ENCODE measurements at places on chromosomes 1 and 21. TPM values are rescaled to one million over a fixed set of nuclear protein-coding genes. Genes with fewer than 3 reads are reported as not detected.

GRCh38 chr1:165313903-165314302, 42.6 kb downstream of the LMX1A start:
- DNase-seq: no peak

GRCh38 chr1:77413541-77414335, 131.9 kb downstream of the AK5 start:
- no peak for DNase-seq

GRCh38 chr1:180562640-180563025, 3.9 kb downstream of the OVAAL start:
- DNase-seq: no peak

DNA sequence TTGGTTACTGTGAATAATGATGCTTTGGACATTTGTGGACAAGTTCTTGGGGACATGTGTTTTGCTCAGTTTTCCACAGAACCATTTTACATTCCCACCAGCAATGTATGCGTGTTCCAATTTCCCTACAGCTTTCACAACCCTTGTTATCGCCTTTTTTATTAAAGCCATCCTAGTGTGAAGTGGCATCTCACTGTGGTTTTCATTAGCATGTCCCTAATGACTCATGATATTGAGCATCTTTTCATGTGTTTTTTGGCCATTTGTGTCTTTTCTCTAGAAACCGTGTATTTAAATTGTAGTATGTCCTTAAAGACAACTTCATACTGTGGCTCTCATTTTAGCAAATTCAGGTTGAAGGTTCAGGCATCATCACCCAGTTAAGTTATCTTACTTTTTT, 132.1 kb downstream of the TGFBR3 start:
- DNase-seq: no peak

DNA sequence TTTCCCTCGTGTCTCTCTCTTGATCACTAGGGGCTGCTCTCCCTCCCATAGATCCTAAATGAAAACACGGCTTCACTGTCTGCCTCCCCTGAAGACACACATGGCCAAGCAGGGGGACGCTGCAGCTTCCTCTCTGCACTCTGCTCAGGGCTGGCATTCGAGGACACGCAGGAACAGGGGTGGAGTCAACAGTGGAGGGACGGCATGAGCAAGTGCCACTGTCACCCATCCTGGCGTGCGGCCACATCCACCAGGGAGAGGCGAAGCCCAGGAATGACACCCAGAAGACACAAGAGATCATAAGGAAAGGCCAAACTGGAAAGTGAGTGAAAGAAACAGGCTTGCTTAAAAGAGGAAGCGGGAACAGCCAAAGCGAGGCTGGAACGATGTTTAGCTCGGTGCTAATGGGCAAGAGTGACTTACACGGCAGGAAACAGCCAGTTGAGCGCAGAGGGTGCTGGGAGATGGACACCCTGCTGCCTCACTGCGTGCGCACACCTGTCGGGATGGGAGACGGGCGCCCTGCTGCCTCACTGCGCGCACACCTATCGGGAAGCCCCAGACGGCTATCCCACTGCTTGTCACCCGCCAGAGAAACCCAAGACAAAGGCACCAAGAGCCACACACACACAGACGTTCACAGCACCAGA, 13.6 kb upstream of the C1QTNF12 start:
- no peak for DNase-seq

- no peak for DNase-seq
These were observed 136.2 kb downstream of the ZC3H11B start for GRCh38 chr1:219476716-219477115.

DNA sequence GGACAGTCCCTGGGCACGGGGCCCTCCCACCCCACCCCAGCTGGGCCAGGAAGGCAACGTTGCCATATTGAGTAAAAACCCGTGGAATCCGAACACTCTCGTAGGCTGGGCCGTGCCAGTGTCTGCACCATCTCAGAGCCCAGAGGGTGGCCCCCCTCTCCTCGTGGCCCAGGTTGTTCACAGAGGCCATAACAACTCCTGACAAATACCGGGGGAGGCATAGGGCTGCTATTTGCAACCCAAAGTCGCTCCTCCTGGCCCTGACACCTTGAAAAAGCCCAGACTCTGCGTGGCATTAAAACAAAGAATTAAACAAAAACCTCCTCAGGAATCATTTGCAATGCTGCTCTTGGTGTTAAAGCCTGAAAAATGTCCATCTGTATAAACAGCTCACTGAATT, 141.4 kb downstream of the CASZ1 start:
- no peak for DNase-seq

- no peak for DNase-seq
These were observed 97.7 kb downstream of the ATP1B1 start for GRCh38 chr1:169204157-169204556.

DNA sequence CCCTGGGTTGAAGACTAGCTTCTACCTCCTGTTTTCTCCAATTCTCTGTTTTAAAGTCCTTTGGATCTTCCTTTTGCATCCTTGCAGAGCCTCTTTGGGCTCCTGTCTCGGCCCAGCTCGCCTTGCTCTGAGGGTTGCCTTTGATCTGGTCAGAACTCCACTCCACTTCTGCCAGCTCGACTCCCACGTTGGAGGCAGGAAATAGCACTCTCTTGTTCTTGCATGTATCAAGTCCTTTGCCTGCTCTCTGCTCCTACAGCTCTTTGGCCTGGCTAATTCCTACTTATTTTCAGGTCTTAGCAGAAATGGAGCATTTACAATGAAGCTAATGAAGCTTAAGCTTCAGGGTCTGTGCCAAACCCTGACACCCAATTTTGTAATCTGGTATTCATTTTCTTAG, 21.1 kb upstream of the B3GALNT2 start:
- no peak for DNase-seq

GRCh38 chr1:42259059-42259738, 75.8 kb downstream of the FOXJ3 start:
- no peak for DNase-seq

DNA sequence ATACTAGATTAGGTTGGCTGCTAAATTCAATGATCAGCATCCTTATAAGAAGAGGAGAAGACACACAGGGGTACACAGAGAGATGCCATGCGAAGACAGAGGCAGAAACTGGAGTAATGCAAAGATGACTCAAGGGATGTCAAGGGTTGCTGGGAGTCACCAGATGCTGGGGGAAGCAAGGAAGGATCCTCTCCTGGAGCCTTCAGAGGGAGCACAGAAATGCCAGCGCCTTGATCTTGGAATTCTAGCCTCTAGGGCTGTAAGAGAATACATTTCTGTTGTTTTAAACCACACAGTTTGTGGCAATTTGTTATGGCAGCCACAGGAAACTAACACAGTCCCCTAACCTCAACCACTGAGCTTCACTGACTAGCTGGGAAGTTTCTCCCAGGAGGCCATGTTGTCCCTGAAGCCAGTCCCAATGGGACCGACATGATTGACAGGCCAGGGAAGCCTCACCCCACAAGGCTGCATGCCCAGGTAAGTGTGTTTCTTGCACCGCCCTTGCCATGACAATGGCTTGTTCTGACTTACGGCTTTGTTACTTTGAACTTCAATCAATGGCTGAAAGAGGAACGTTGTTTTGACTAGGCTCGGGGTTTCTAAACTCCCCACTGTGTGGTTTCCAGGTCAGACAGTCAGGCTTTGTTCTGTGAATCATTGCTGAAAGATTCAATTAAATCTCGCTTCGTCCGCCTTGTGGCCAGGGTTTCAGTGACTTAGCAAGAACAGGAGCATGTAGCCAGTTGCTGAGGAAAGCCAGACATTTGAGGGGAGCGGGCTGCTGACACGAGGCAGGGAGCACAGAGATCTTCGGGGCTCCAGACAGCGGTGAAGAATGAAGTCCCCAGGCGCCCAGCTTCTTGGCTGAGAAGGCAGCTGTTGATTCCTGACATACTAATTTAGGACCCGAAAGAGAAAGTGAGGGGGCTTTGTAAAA, 62.3 kb downstream of the RUNX1 start:
- DNase-seq: peak; percentile 94

DNA sequence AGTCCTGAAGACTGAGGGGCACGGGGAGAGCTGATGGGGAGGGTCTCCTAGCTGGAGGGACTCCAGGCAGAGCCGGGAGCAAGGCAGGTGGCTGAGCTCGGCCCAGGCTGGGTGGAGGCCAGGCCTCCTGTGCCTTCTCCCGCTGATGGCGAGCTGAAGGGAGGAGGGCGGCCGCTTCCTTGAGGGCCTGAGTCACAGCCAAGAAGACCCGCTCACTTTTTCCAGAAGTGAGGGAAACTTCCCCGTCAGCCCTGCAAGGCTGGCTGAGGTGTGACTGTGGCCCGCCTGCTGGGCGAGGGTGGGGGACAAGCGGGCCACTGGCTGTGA, 1.7 kb upstream of the VWA1 start:
- peak; percentile 80 for DNase-seq

GRCh38 chr1:202807926-202808757, at the start of gene KDM5B:
Gene KDM5B (minus strand): TSS chr1:202808421. CDS start chr1:202808305, 116 bp downstream.
- peak; percentile 70 for DNase-seq

DNA sequence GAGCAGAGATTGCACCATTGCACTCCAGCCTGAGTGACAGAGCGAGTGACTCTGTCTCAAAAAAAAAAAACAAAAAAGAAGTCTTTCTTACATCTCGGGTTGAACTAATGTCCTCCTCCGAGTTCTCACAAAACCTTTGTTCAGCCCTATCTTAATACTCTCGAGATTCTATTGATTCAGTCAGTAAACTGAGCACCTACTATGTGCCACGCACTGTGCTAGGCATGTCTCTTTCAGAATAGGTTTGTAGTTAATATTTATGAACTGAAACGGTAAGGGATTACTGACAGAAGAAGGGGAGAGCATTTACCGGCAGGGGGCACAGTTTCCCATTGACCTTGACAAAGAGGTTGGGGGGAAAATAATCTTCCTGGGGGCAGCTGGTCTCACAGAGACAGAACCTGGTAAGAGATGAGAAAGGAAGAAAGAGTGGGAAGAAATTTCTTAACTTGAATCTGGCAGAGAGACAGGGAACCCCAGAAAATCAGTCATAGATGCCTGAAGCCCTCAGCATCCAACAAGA, 3.4 kb downstream of the PIAS3 start:
- no peak for DNase-seq

DNA sequence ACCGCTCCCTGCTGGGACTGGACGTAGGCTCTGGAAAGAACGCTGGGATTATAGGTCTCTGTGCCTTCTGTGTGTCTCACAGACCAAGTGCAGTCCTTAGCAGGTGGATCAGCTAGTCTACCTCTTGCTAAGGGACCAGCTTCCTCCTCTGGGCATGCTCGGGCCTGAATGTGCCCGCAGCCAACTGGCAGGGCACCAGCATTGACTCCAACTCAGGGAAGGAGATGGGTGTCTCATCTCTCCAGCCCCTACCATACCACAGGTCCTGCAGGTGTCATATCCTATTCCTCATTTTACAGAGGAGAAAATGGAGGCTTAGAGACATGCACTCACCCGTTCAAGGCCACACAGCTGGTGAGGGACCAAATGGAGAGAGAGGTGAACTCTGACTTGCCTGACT, 340.2 kb downstream of the PTPRU start:
- DNase-seq: no peak

- DNase-seq: no peak
These were observed 401.3 kb downstream of the HHAT start for GRCh38 chr1:210730023-210730422.

DNA sequence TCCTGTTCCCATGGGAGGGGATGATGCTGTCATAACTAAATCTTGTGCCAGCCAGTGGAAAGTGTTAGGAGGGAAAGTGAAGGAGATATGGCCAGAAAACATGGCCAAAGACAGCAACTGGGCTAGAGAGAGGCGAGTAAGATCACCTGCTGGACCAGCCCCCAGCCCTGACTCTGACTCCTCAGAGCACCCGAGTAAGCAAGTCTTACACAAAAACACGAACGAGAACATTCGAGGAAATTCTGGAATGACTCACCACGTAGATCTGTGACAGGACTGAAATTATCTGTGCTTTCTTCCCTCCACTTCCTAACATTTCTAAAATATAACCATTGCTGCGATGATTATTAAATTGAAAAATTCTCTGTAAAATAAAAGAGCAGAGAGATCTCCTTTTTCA, 9.2 kb downstream of the ZNF496 start:
- DNase-seq: no peak

GRCh38 chr1:87331365-87332241, 2.9 kb downstream of the LMO4 start:
- peak; percentile 80 for DNase-seq

GRCh38 chr1:216576234-216576937, 146.8 kb downstream of the ESRRG start:
- DNase-seq: no peak

DNA sequence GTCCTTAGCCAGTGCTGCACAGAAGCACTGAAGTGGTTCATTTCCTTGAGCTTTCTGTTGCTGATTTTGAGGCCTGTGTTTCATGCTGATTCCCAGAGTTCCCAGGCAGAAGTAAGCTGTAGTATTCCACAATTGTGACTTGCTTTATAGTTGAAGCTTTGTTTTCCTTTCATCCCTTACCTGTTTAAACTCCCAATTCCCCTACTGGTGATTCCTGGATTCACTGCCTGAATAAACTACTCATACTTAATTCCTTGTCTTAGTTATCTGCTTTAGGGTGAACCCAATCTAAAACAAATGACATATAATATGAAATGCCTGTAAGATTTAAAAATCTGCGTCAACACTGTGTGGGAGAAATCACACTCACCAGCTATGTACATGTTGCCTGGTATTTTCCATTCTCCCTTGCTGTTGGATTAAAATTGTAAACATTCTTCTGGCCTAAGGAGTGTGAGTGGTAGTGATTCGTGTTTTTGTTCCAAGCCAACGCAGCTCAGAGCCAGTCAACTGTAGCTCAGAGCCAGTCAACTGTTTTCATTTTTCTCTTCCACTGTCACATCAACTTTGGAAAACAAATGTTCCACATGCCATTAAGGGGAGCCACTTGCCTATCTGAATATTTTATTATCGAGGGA, 879.4 kb downstream of the MRPL39 start:
- DNase-seq: no peak

GRCh38 chr1:18217398-18218043, 109.9 kb downstream of the IGSF21 start:
- peak; percentile 21 for DNase-seq

DNA sequence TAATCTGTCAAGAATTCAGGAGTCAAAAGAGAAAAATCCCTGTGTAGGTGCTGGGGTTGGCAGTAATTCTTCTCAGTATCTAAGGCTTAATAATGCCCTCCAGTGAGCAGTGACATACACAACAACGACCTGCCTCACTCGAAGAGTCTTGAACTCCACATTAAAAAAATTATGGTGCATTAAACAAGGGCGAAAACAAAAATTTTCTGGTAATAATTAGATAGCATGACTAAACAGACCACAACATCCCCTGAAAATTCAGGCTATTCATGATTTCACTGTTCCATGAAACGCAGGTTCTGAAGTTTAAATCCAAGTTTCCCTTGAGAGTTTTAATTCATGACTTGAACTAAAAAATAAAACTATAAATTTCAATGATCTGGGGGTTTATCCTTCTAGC, 5.1 kb downstream of the SRSF4 start:
- no peak for DNase-seq

- peak; percentile 87 for DNase-seq
These were observed 11.8 kb upstream of the IRF2BP2 start for GRCh38 chr1:234621657-234622335.

OR2L8 gene
- not detected for total RNA-seq

S100A8 gene
- total RNA-seq: not detected

G0S2 gene
- total RNA-seq: 5.7 TPM

ADORA1 gene
- 0.89 TPM for total RNA-seq

IQGAP3 gene
- 43.6 TPM for total RNA-seq
